RWPE1 (cell line): ENCODE measurements at places on chromosomes 3 and 15.

DNA sequence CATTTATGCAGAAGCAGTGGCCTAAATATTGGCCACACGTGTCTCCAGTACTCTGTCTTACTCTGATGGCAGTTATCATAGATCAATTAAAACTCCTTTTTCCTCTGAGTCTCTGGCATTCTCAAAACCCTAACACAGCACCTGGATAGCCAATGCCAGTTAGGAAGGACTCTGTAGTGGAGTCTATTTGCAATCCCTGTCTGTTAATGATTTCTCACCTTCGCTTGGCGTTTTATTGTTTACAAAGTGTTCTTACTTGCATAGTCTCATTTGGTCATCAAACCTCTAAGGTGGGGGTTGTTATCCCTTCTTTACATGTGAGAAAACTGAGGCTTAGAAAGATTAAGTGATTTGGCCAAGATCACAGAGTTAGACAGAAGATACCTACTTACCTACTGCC is 258.8 kb downstream of the IL5RA start:
- no peak for DNase-seq

DNA sequence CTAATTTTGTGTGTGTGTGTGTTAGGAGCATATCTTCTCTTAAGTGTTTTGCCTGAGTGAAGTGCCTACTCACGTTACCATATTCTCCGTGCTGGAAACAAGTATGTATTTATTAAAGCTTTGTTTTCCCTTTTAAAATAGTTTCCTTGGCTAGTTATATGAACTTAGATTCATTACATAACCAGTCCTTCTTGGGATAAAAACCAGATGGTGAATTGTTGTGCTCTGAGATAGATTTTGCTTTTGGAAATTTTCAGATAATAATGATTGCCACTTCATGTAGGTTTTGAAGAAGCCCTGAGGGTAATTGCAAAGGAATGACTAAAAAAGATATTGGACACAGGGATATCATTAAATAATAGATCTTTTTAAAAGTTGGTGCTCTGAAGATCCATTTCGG is 390.2 kb upstream of the SGO1 start:
- DNase-seq, result no peak

DNA sequence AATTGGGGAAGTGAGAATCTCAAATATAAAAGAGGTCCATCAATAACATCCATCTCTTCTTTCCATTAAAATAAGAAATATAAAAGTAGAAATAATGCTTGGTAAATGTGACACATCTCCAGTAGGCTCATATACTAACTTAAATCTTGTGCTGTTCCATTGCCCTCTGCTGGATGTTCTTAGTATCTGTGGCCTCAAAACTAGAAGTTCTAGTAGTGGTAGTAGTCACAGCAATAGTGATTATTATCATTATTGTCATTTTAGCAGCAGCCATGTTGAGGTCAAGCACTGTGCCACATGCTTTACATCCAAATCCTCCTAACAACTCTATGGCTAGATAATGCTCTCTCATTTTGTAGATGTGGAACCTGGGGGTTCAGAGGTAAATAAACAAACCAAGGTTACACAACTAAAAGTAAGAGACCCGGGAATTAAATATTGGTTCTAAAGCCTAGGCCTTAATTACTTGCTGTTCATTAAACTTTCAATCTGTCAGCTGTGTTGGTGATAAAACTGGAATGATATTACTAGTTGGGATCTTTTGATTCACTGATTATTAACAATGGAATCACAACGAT is 20.2 kb upstream of the BTLA start:
- DNase-seq, result peak; percentile 46

- DNase-seq, result no peak
These were observed 72.0 kb upstream of the IQSEC1 start for GRCh38 chr3:13145131-13145825.

DNA sequence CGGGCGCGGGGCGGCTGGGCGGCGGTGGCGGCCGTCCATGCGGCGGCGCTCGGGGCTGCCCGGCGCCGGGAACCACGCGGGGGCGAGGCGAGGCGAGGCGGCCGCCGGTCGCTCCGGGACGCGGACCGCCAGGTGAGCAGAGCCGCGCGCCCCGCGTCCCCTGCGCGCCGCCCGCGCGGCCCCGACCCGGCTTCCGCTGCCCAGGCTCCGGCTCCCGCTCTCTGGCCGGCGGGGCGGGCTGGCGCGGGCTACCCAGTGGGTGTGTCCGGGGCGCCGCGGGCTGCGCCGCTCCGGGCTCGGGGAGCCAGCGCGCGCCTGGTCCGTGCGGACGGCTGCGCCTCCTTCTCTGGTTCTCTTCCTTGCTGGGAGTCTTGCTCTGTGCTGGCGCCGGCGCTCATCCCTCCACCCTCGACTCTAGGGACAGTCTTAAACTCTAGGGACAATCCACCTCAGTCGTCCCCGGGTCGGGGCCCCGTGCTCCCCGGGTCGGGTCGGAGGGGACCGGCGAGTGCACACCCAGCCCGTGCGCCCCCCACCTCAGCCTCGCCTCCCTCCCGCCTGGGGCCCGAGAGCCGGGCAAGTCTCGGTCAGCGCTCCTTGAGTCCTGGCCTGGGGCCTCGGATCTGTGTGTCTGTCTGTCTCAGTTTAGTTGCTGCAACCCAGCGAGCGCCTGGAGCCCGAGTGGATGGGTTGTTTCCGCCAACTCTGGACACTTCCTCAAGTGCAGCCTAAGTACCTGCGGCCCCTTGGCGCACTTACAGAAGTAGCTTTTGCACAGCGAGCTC is 488 bp downstream of the THSD4 start:
- peak; percentile 74 for DNase-seq

DNA sequence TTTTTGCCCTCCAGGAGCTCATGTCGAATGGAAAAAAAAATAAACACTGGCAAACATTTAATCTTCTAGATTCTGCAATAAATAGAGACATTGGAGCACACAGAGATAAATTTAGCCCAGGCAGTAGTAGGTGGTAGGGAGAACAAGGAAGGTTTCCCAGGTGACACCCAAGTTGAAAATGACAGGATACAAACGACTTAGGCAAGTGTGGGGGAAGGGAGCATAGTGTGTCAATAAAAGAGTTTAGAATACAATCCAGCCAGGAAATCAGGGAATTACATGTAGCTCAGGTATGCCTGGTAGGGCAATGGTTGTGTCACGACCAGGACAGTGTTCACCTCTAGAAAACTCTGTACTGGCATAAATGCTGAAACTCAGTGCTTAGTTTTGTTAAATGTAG is 364.6 kb upstream of the AGTR1 start:
- DNase-seq, result no peak
